ENCODE measurements at places on chromosomes 4 and X. TPM values are rescaled to one million over a fixed set of nuclear protein-coding genes. Genes with fewer than 3 reads are reported as not detected.

DNA sequence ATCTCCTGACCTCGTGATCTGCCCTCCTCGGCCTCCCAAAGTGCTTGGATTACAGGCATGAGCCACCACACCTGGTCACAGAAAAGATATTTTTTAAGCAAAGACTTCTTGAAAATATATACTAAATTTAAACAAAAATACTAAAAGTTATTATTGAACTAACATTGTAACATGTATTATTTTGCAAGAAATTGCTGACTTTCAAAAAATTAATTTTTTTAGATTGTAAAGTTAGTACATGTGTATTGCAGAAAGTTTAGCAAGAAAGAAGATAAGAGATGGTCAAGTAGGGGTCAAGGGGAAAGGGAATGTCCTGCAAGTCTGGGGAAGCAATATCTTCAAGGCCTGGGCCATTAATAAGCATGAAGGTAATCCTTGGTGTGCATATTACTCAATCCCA is 54.3 kb upstream of the HPGDS start:
- DNase-seq = no peak

DNA sequence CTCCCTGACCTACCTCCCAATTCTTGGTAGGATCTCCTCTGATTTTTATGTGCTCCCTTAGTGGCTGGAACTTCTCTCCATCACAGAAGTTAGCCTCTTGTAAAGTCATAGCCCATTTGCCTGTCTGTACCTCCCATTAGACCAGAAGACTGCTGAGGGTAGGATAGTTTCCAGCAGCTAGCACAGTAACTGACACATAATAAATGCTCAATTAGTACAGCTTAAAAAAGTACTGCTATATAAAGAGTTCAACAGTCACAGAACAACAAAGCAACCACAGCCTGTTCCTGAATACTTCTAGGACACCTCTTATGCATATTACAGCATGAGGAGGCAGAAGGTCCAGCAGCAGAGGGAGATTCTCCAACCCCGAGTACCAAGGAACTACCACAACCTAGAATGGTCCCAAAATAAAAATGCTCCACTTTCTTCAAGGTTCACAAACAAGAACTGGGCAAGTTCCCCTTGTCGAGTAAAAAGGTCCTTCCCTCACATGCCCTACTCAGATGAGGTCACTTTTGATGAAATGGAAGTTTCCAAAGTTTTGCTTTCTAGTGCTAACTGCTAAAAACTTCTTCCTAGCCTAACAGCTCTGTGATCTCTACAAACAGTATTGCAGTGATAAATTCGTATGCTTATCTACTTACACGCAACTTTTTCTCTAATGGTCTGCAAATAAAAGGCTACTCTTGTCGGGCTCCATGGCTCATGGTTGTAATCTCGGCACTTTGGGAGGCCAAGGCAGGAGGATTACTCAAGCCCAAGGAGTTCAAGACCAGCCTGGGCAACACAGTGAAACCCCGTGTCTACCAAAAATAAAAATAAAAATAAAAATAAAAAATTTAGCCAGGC is 12.8 kb downstream of the MECP2 start:
- no peak for DNase-seq

Gene FGF2
- 153 TPM for total RNA-seq

Gene SORBS2
- total RNA-seq = 73.0 TPM

Gene CDS1
- 13.9 TPM for total RNA-seq

Gene FBXW7
- 28.9 TPM for total RNA-seq

Gene PARM1
- 5.2 TPM for total RNA-seq

Gene LNX1
- total RNA-seq = 3.1 TPM

Gene ARAP2
- 0.96 TPM for total RNA-seq
